Brain microvascular endothelial cell (primary cell): ENCODE measurements at places on chromosomes 5 and 9.

- DNase-seq = no peak
Measured at GRCh38 chr5:78523314-78524193, 125.0 kb downstream of the LHFPL2 start.

DNA sequence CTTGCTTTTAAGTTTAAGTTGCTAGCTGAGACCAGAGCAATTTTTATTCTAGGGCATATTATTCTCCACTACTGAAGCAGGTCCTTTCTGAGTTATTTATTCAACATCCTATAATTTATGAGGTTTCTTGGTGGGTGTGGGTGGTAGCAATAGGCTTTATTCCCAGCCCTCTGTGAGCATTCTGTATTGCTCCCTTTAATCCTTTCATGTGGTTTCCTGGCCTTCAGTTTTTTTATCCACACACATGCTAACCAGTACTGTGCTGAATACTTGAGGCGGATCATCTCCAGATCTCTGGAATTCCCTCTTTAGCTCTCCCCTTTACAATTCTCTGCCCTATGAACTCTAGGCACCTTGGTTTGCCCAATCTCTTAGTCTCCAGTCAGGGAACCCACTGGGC is 91.8 kb upstream of the GLRA1 start:
- no peak for DNase-seq

GRCh38 chr5:6547498-6547897 is 85.3 kb downstream of the NSUN2 start:
- no peak for DNase-seq

DNA sequence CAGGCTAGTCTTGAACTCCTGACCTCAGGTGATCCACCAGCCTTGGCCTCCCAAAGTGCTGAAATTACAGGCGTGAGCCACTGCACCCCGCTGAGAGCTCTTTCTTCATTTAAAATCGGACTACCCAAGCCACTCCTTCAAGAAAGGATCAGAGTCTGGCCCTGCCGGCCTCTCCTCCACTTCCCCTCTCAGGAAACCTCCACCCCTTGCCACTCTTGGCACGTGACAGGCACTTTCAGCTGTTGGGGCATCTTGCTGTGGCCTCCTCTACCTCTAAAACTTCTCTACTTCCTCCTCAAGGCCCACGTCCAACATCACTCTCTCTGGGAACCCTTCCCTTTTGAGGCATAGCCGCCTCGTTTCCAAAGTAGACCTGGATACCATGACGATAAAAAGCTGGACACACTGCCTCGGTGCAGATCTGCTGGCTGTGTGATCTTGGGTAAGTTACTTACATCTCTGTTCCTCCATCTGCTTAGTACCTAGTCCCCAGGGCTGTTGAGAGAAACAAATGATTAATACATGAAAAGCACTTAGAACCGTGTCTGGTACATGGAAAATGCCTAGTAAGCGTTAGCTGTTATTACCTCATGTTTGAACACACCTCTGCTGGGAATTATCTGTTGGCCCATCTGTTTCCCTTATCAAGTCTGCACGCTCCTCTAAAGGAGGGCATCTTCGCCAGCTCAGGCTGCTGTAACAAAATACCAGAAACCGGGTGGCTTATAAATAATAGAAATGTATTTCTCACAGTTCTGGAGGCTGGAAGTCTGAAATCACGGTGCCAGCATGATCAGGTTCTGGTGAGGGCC is 55.3 kb downstream of the SMIM23 start:
- no peak for DNase-seq

DNA sequence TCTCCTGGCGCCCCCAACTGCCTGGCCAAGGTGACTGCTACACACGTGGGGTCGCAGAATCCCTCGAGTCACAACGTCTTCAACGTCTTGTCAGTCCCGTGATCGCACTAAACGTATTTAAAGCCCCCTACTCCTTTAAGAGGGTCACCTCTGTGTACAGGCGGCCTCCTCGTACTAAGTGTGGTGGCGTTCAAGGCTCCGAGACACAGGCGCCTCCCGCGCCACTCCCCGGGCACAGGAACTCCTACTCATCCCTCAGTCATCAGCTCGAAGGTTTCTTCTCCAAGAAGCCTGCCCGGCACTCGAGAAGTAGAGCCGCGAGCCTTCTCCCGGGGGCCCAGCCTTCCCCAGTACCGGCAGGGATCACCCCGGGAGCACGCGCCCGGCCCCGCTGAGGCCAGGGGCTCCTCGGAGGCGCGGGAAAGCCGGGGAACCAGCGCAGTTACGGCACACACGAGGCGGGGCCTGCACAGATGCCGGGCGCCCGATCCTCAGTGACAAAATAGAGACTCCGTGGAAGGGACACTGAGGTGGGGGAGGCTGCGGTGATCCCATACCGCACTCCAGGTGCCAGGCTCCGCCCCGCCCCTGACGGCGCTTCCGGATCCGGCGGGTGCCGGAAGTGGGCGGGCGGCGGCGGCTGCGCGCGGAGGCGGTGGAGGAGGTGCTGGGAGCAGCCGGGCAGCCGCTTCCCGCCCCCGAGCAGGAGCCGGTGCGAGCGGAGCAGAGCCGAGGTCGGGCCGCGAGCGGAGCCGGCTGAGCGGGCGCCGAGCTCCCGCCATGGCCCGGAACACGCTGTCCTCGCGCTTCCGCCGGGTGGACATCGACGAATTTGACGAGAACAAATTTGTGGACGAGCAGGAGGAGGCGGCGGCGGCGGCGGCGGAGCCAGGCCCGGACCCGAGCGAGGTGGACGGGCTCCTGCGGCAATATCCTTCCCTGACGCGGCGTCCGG is 6.9 kb downstream of the ARPC5L start:
- peak; percentile 58 for DNase-seq

GRCh38 chr5:54176066-54176830 is 134.1 kb downstream of the ARL15 start:
- no peak for DNase-seq
